ENCODE measurements at places on chromosomes 3 and 15.
A peak's percentile ranks its signal among the peaks of the same experiment; 100 is the strongest.

DNA sequence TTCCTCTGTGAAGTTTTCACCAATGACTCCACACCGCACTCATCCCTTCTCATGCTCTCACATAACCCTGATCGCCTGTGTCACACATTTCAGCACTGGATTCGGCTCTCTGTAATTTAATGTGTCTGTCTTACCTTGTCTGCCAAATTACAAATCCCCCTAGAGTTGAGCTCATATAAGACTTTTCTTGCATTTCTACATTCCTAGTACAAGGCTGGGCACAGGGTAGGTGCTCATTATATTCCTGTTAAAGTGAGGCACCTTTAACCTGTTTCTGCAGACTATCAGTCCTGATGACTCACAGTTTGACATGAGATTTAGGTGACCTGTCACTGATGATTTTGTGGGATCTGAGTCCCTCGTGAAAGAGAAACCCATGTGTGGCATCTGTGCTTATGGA lies 22.6 kb downstream of the TGM5 start:
- DNase-seq, result no peak

- peak; percentile 94 for DNase-seq
These were observed at the start of gene FAM81A for GRCh38 chr15:59437817-59438624. TSS of gene FAM81A (plus strand) at chr15:59438186. CDS start at chr15:59458627, 20,441 bp downstream.

- no peak for DNase-seq
These were observed 201.7 kb upstream of the LINGO1 start for GRCh38 chr15:77834276-77834990.

- DNase-seq, result no peak
These were observed 56.1 kb upstream of the CPNE4 start for GRCh38 chr3:132090921-132091320.

DNA sequence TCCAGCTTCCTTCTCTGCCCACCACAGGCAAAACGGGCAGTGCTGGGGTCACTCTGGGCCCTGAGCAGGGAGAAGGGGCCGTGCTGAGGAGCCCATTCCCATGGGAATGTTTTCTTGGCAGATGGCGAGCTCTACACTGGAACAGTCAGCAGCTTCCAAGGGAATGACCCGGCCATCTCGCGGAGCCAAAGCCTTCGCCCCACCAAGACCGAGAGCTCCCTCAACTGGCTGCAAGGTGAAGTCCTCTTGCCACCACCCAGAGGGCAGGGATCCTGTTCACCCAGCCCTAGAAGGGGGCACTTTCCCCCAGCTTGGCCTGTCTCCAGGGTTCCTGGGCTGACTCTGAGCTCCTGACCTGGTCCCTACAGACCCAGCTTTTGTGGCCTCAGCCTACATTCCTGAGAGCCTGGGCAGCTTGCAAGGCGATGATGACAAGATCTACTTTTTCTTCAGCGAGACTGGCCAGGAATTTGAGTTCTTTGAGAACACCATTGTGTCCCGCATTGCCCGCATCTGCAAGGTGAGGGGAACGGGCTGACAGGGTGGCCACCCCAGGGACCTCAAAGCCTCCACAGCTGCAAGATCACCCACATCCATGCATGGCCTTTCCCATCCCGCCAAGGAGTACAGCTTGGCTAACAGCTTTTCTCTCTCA lies 12.4 kb downstream of the CIB1 start:
- peak; percentile 88 for DNase-seq

DNA sequence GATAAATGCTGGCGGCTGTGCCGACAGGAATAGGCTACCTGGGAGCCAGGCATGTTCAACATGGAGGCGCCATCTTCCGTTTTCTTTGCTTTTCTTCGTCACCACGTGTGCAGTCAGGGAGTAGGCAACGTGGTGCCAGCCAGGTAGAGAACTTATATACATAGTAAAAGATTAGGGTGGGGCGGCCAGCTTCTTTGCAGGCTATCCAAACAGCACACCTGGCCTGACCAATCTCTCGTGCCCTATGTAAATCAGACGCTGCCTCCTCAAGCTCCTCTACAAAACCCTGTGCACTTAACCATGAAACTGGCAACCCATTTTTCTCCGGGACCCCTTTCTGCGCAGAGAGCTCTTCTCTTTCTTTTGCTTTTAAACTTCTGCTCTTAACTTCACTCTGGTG lies 28.6 kb upstream of the OR5K4 start:
- no peak for DNase-seq

GRCh38 chr3:24160424-24161095 lies 215.5 kb downstream of the NR1D2 start:
- peak; percentile 18 for DNase-seq

GRCh38 chr3:190234621-190235020 lies 87.6 kb downstream of the CLDN1 start:
- no peak for DNase-seq

All from AG08396 (cell line).